ENCODE measurements at places on chromosomes 2 and 18.

DNA sequence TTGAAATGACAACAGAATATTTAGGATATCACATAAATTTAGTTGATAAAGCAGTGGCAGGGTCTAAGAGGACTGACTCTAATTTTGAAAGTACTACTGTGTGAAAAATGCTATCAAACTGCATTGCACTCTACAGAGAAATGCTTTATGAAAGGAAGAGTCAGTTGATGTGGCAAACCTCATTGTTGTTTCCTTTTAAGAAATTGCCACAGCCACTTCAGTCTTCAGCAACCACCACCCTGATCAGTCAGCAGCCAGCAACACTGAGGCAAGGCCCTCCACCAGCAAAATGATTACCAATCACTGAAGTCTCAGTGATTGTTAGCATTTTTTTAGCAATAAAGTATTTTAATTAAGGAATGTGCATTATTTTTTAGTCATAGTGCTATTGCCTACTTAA lies 488.7 kb upstream of the SLC39A10 start:
- DNase-seq = no peak

GRCh38 chr2:23390152-23390551 lies 5.2 kb downstream of the KLHL29 start:
- no peak for DNase-seq

GRCh38 chr2:191050640-191050987 lies 36.6 kb upstream of the STAT1 start:
- DNase-seq = peak; percentile 90

- peak; percentile 85 for DNase-seq
These were observed 64.9 kb upstream of the OTOS start for GRCh38 chr2:240205348-240205747.

- no peak for DNase-seq
These were observed 5.7 kb downstream of the RNU4ATAC start for GRCh38 chr2:121536347-121536746.

DNA sequence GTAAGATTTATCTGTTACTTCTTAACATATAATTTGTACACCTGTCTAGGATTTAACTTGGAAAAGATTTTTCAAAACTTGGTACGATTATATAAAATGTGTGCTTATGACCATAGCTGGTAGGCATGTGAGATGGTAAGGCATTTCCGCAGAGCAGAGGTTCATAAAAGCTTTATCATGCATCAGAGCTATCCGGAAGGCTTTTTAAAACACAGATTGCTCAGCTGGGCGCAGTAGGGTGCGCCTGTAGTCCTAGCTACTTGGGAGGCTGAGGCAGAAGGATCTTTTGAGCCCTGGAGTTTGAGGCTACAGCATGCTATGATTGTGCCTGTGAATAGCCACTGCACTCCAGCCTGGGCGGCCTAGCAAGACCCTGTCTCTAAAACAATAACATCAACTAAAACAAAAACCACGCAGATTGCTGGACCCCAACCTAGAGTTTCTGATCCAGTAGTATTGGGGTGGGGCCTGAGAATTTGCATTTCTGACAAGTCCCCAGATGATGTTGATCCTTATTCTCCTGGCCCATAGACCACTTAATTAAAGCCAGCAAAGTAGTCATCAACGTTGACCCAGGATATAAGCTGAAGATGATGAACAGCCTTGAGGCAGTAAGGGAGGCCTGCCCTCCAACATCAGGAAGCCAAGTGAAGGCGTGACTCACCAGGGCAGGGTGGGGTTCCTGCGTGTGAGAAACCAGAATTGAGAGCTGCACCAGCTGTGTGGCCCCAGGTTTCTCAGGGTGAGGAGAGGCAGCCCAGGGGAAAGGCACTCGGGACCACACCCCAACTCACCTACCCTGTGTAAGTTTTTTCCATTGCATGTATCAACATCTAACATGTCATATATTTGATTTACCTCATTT lies 21.6 kb upstream of the SLC20A1 start:
- DNase-seq = peak; percentile 95

- DNase-seq = no peak
These were observed 23.2 kb downstream of the FAM124B start for GRCh38 chr2:224378701-224379097.

DNA sequence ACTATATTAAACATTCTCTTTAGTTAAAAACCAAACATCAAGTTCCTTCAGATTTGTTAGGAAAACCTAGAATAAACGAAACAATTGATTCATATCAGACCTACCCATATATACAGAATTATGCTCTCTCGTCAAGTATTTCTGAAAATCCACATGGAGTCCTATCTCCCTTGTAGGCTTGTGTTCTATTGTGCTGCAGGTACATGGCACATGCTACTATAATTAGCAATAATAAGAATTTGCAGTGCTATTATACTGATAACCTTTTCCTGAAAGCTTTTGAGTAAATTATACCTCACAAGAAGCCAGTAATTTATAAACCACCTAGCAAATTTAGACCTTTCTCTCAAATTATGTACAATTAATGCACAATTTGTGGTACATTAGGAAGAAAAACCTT lies 158.6 kb upstream of the STK17B start:
- DNase-seq = no peak

DNA sequence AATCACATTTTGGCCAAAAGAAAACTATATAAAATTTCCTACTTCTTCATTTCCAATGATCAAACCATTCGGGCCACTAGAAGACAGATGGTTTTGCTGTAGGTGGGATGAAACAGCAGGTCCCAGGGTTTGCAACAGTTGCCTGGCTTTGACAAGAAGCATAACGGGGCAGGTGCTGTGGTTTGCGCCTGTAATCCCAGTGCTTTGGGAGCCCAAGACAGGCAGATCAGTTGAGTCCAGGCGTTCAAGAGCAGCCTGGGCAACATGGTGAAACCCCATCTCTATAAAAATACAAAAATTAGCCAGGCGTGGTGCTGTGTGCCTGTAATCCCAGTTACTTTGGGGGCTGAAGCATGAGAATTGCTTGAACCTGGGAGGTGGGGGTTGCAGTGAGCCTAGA lies 81.4 kb upstream of the XPO1 start:
- DNase-seq = no peak

- no peak for DNase-seq
These were observed 252.0 kb upstream of the MYT1L start for GRCh38 chr2:2582998-2583545.

- DNase-seq = no peak
These were observed 636.1 kb upstream of the KLHL29 start for GRCh38 chr2:22748909-22749308.

DNA sequence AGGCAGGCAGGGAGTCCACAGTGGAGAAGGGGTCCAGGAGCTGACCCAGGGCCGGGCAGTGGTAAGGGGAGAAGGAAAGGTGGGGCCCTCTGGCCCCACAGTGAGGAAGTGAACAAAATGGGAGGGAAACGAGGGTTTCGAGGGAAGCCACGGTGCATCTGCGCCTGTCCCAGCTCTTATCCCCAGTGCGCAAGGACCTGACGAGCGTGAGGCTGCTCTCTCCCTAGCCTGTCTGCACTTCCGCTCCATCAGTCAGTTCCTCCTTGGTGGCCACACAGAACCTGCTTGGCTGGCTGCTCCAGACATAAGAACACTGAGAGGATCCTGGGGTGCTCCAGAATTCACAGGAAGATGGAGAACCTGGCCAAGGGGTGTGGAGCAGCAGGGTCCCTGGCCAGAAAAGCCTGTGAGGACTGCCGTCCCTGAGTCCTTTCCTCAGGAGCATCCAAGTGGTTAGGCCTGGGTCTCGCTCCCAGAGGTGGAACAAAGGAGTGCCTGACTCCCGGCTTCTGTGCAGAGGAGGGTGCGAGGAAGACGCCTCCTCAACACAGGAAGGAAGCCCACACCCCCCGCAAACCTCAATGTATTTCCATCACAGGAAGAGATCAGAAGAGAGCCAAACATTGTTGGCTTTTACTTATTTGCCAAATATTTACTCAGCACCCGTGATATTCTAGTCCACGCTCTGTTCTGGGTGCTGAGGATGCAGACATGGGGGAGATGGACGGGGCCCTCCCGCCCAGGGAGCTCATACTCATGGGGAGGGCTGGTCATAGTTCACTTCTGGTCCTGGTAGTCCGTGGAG lies 43.7 kb upstream of the SEMA4C start:
- no peak for DNase-seq

- no peak for DNase-seq
These were observed 51.9 kb downstream of the SLC14A2 start for GRCh38 chr18:45667056-45667736.

DNA sequence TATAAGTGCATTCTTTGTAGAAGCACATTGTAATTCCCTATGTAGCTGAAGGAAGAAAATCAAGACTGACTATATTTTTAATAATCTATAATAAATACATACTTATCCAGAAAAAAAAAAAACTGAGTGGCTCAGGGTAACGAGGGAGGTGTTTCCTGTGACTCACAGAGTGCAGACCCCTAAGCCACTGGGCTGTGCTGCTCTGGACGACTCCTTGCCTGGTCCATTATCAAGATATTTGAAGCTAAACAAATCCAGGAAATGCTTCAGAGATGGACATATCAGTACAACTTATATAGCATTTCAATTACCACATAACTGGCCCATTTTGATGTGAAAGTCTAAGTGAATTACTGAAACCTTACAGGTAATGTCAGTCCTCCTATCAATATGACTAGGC lies 80.6 kb downstream of the PIGN start:
- DNase-seq = no peak

DNA sequence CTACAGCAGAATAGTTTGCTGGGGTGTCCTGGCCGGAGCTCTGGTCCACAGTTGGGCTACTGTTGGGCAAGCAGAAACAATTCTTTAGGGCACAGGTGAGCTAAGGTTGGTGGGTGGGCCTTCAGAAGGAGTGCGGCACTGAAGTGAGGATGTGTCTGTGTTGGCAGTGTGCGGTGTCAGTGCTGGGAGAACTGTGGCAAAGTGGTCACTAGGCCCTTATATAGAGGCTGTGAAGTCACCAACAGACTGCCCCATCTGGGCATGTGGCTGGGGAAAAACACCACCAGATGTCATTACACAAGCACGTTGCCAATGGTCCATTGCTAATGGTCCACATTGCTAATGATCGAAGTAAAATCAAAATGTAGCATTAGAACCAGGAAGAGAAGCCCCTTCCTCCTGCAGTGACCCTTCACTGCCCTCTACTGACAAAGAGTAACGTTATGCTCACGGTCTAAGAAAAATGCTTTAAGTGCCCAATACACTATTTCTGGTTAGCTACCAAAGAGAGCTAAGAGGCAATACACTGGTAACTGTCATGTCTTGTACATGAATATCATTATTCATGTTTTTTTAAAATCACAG lies 21.3 kb downstream of the SCN1A start:
- DNase-seq = no peak

- peak; percentile 36 for DNase-seq
These were observed 536.1 kb downstream of the SLC4A3 start for GRCh38 chr2:220163486-220163885.

DNA sequence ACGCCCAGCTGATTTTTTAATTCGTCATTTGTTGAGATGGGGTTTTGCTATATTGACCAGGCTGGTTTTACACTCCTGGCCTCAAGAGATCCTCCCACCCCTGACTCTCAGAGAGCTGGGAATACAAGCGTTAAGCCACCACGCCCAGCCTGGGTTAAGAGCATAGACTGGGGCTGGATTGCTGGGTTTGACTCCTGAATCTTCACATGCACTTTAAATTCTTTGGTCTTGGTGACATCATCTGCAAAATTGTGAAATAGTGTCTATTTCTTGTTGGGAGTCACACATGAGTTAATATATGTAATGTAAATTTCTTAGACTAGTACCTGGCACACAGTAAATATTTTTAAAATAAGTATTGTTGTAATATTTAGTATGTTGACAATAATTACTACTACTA lies 257.4 kb downstream of the DOK6 start:
- peak; percentile 32 for DNase-seq

DNA sequence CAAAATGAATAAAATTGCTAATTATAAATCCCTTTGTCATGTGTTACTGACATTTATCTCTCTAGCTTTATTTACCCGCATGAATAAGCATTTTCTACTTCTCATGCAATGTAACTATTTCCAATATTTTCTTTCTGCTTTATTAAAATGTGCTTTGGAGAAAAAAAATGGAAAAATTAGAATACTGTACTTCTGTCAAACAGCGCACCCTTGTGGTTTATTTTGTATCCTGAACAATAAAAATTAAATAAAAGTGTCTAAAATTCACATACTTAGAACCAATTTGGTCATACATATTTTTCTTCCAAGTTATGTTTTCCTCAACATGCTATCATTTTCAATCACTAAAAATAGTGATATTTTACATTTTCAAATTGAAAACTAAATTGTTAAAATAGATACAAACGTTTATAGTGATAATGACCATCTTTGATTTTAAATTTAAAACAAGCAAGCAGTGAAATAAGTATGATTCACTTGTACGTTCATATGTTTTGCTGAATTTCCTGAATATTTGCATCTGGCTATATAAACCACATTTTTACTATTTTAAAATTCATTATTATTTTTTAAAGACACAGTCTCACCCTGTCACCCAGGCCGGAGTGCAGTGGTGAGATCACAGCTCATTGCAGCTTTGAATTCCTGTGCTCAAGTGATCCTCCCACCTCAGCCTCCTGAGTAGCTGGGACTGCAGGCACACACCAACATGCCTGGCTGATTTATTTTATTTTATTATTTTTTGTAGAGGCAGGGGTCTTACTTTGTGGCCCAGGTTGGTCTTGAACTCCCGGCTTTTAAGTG lies 95.9 kb upstream of the GRB14 start:
- peak; percentile 68 for DNase-seq

DNA sequence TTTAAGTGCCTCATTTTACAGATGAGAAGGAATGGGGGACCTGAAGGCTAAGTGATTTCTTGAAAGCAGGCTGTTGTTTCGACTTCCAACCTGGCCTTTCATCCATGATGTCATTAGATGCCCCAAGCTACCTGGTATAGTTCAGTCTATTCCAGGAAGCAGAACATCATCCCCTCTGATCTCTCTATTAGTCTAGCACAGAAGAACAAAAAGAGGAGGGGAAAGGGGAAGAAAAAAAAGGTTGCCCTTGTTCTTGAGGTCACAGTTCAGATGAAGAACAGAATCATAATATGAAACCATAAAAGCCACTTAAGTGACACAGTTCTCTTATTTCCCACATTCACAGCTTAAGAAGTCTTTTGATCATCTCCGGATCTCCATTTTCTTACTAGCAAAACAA lies 386.2 kb upstream of the HNRNPA3 start:
- no peak for DNase-seq

DNA sequence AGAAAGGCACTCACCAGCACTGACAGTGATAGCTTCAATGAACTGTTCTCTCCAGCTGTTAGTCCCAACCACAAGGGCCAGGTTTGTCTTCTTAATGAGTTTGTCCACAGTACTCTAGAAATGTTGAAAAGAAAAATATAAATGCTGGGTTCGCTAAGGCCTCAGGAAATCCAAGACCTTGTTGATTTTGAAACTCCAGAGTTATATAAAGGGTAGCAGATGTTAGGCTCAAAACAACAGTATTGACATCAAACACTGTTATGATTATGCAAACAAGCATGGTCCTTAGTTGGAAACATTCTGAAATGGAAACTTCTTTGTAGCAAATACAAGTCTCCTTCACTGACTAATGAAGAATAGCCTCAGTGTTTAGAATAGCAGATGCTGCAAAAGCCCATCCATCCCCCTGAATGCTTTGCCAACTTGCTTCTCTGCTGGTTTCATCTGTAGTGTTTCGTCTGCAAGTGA lies 291.1 kb downstream of the SLC8A1 start:
- no peak for DNase-seq

GRCh38 chr18:78153362-78153761 lies 826.3 kb upstream of the SALL3 start:
- DNase-seq = no peak
